OCI-M1 (cell line): ENCODE measurements at places on chromosomes 3 and 15.

DNA sequence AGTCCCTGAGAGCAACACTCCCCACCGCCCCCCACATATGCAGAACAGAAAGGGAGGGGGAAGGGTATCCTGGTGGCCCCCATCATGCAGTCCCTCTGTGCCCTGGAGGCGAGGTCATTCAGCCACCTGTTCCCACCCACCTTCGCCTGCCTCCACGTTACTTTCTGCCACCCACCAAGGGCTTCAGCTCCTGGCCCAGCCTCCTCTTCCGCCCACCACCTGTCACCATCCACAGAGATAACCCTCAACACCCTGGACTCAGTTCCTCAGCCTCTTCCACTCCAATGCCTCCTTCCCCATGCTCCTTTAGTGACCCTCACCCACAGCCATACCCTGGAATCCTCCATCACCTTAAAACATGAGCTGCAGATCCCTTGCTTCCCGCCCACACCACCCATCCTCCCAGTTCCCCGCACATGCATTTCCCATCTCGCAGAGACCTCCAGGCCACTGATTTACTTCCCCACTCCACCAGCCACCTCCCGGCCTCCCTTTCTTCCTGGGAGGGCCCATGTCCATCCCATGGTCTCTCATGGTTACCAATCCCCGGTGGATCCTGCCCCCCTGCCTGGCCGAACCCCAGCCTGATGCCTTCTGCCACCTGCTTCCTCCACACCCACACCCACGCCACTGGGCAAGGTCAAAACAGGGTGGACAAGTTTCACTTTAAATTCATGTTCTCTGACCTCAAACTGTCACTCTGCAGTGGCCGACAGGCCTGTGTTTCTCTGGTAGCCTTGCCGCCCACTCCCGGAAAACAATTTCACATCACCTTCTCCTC lies 18.2 kb downstream of the HOMER2 start:
- DNase-seq: no peak

DNA sequence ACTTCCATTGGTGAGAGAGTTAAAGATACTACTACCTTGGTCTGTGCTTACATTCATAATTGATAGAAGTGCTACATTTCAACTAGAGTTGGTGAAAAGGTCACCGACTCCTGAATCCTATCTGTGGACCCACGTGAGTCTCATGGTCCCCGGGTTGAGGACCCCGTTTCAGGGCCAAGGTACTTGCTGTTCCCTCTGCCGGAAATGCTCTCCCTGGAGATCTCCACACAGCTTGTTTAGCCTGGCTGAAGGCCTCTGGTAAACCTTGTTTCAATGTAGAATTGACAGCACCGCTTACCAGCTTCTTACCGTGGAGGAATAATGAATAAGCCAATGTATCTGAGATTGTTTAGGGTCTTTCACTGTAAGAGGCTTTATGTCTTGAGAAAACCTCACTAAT lies 226.0 kb upstream of the GOLGA6L4 start:
- DNase-seq: no peak

GRCh38 chr3:4756855-4757574 lies 222.2 kb upstream of the BHLHE40 start:
- DNase-seq: no peak

DNA sequence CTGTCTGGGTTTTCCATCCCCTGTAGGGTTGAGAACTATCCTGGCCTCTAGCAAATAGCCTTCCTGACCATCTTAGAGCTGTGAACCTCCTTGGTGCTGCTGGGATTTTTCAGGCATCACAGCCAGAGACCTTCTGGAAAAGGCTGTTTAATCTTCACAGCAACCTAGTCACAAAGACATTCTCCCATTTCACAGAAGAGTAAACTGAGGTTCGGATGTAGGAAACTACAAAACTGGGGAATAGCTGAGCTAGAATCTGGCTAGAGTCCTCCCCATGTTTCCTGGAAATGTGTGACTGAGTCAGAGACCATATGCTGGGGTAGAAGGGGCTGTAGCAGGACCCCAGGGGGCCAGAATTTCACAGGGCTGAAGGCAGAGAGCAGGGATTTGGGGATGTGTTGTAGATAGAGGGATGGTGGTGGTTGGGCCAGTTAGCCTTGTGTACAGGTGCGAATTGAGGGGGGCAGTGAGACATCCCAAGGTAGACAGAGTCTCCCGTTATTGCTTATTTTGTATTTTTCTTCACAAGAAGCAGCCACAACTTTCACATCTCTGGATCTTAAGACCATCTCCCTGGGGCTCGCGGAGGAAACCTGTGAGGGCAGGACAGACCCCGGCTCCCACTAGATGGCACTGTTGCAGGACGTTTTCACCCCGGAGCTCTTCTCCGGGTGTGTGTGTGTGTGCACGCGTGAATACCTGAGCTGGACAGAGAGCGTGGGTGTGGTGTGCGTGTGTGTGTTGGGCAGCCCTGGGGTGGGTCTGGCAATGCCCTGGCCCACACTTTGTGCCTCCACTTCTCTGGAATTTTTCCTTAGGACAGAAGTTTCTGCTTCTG lies 66.9 kb upstream of the PRR23C start:
- DNase-seq: peak; percentile 80

DNA sequence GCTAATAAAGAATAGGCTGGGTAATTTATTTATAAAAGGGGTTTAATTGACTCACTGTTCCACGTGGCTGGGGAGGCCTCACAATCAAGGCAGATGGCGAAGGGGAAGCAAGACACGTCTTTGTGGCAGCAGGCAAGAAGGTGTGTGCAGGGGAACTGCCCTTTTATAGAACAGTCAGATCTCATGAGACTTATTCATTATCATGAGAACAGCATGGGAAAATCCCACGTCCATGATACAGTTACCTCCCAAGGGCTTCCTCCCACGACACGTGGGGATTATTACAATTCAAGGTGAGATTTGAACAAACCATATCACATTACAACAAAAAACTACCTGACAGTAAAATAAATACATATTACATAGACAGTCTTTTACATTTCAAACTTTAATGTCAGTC lies 414.9 kb downstream of the NAALADL2 start:
- no peak for DNase-seq

- no peak for DNase-seq
Observed at GRCh38 chr3:59213860-59214259, 164.0 kb upstream of the CFAP20DC start.
